ENCODE measurements at places on chromosomes 16 and 17.
A peak's percentile ranks its signal among the peaks of the same experiment; 100 is the strongest.

DNA sequence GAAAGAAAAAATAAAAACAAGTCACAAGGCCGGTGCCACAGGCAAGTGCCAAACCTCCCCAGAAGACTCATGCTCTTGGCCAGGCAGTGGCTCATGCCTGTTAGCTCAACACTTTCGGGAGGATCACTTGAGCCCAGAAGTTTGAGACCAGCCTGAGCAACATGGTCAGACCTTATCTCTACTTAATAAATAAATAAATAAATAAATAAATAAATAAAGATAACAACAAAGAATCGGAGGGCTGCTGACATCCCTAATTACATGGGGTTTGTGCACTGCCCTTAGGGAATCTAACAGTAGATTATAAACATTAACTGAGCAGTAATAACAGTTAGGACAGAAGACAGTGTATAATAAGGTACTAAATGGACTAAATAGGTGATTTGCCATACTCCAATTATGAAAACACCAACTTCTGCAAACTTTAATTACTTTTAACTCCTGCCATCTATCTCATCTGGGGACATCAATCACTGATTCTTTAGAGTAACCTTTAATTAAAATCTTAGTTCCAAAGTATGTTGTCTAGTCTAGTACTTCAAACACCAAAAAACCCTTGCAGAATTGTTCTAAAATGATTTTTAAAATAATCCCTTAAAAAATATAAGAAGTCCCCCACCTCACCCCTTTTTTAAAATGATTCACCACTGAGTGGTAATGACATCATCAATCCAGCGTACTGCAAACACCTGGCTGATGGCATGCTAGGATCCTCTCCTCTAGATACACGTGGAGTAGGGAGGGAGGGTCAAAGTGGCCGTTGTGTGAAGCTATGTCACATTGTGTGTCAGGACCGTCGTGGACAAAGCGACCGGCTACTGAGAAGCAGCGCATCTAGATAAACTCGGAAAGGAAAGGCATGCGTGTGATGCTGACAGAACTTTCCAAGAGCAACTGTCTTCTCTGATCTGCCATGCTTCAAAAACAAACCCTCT, 28.5 kb downstream of the CYTH1 start:
- no peak for DNase-seq

- DNase-seq, result no peak
Measured at GRCh38 chr17:76644995-76645394, 1.4 kb upstream of the ST6GALNAC1 start.

- DNase-seq, result no peak
Measured at GRCh38 chr17:41254861-41255260, 323 bp upstream of the KRTAP9-9 start.

GRCh38 chr16:595942-596735, 6.3 kb downstream of the RAB40C start:
- DNase-seq, result no peak

DNA sequence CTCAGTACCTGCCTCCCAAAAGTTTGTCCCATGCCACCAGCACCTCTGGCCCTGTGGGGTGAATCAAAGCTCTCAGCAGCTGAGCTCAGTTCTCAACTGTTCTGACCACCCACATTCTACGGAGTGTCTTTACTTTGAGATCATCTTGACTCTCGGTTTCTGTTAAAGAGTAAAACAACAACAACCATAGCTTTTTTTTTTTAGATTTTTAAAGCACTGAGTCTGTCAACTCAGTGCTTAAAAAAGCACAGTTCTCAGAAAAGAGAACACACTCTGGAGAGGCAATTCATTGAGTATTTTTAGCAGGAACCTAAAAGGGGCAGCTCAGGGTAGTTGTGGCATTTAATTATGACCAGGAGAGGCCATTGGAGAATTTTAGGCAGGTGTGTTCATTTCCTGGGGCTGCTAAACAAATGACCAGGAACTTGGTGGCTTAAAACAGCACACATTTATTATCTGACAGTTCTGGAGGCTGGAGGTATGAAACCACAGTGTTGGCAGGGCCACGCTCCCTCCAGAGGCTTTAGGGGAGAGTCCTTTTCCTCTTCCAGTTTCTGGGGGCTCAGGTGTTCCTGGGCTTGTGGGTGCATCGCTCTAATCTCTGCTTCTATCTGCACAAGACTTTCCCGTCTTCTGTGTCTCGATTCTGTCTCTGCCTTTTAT, 6.7 kb upstream of the WFIKKN2 start:
- no peak for DNase-seq

DNA sequence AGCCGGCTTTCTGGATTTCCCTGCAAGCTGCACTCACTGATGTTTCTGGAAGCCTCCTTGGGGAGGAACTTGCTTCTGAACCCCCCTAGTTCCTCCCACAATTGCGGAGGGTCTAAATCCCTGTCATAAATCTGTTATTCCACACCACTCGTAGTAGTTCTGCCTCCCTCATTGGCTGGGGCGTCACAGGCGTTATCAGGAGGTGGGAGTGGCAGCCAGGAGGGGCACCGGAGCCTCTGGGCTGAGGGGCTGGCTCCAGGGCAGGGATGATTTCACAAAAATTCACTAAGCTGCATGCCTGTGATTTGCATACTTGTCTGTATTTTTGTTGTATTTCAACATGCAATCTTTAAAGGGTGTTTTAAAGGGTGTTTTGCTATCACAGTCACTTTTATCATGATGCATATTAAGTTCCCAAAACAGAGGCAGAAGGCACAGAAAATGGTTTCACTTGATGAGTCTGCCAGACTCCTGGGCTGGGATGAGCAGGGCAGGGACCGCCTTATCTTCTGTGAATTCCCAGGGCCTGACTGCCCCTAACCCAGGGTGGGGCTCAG, 176.2 kb upstream of the FOXF1 start:
- DNase-seq, result peak; percentile 52

DNA sequence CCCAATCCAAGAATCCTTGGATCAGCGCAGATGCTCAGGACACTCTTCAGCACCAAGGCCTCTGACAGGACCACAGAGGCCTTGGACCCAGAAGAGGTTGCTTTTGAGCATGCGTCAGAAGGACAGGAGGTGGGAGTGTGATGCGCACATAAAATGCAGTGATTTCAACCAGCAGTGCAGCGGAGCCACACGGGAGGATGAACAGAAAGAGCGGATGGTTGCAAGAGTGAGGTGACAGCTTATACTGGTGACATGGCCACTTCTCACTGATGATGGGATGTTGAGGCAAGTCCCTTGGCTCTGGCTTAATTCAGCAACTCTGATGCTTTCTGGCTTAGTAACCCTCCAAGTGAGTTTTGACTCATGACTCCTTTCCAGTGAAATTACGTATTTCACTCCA, 25.2 kb upstream of the ERN1 start:
- DNase-seq, result no peak

Data from fibroblast of villous mesenchyme (primary cell).